NCI-H2107 (cell line): ENCODE measurements at places on chromosomes 6 and 20.

DNA sequence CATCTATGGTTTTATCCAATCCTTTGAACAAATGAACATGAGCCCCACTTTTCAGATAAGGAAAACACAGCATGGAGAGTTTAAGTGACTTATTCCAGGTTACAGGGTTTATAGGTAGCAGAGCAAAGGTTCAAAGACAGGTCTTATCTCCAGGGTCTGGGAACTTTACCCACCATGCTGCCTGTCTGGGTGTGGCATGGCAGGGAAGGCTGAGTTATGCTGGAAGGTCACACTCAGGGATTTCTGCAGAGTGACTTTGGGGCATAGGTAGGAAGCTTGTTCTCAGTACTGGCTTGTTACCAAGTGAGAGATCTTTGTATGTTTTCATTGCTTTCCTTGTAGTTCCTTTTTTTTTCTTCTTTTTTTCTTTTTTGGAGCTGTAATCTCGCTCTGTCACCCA, 1.8 kb downstream of the ZNF831 start:
- no peak for DNase-seq

GRCh38 chr6:89530982-89531381, 98.0 kb downstream of the ANKRD6 start:
- no peak for DNase-seq

- DNase-seq = peak; percentile 83
These were observed 2.5 kb upstream of the BHLHE23 start for GRCh38 chr20:63009045-63009961.

GRCh38 chr20:3689978-3690377, 8.2 kb upstream of the ADAM33 start:
- DNase-seq = no peak

DNA sequence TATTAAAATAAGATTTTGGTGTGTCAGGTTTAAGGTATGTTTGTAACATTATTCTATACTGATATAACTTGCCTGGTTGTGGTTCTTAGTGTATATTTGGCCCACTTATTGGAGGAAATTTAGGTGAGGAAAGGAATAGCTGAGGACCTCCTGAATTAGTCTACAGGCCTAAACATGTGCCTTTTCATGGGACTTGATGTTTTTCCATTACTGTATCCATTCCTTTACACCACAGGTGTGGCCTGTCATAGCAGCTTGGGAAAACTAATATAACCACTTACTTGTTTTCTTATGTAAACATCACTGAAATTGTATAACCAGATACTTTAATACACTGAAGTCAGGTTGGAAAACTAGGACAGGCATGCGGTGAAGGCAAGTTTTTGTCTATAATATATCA, 27.6 kb downstream of the BCKDHB start:
- no peak for DNase-seq

- DNase-seq = no peak
These were observed 12.0 kb downstream of the ZFP64 start for GRCh38 chr20:52179331-52180179.

DNA sequence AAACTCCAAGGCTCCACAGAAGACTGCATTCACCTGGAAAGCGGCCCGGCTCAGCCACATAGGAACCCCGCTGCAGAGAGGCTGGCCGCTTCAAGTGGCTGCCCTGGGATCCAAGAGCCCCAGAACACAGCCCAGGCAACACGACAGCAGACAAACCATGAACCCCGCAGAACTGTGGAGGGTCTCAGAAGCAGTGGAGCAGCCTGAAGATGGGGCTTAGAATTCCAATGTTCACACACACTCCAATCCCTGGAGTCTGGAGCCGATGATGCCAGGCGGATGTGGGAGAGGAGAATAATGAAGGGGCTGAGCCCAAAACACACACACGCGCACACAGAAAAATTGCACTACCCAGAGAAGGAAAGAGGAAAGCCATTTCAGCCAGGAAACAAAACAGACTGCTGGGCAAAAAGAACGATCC, 52.4 kb downstream of the NINL start:
- no peak for DNase-seq

DNA sequence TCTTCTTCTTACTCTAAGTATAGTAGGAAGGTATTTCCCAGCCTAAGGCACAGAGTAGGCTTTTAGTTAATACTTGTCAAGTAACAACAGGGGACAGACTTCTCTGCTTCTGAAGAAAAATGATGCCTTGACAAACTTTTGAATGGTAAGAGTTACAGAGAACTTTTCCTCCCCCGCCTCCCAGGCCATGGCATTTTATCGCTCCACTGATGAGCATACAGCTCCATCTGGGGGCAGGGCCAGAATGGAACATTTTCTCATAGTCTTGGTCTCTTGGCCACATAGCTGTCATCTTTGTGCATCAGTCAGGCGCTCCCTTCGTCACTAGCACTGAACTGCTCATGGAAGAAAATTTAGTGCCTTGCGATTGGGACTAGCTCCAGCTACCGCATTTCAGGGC, 1066.8 kb upstream of the CITED2 start:
- no peak for DNase-seq

DNA sequence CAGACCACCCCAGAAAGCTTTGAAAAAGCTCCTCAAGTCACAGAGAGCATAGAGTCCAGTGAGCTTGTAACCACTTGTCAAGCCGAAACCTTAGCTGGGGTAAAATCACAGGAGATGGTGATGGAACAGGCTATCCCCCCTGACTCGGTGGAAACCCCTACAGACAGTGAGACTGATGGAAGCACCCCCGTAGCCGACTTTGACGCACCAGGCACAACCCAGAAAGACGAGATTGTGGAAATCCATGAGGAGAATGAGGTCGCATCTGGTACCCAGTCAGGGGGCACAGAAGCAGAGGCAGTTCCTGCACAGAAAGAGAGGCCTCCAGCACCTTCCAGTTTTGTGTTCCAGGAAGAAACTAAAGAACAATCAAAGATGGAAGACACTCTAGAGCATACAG, 39.6 kb downstream of the ZBTB2 start:
- DNase-seq = no peak

- DNase-seq = no peak
These were observed 113.4 kb downstream of the NFATC2 start for GRCh38 chr20:51429144-51429482.

GRCh38 chr6:165695722-165696515, 32.9 kb upstream of the PDE10A start:
- no peak for DNase-seq

- DNase-seq = no peak
These were observed 134.7 kb upstream of the RNF24 start for GRCh38 chr20:4150070-4150441.

DNA sequence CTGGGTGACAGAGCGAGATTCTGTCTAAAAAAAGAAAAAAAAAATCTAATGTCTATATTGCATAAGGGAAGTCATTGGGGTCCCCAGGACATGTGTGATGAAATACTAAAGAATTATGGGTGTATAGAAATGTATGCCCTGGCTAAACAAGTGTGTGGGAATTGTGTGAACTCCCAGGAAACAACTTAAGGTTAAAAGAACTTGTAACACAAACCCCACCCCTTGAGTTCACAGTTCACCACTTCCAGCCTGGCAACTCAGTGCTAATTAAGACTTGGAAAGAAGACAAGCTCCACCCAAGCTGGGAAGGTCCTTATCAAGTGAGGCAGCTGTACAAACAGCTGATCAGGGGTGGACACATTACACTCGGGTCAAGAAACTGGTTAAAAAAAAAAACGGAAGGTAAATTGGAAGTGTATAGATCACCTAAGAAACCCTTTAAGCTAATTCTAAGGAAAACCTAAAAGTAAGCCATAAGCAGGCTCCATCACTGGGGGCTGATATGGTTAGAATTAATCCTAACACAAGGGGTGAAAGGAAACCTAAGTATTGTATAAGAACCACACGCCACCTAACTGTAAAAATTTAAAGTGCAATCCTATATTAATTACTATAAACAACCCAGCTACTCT, 25.2 kb downstream of the HLA-A start:
- no peak for DNase-seq

- no peak for DNase-seq
These were observed 37.9 kb downstream of the GPX5 start for GRCh38 chr6:28563430-28564095.

GRCh38 chr6:104929353-104929752, 27.6 kb upstream of the LIN28B start:
- no peak for DNase-seq

- no peak for DNase-seq
These were observed 326.7 kb downstream of the TPBG start for GRCh38 chr6:82690283-82690682.

GRCh38 chr6:28212510-28213212, 12.4 kb upstream of the ZSCAN9 start:
- DNase-seq = no peak
